ENCODE measurements at places on chromosomes 4 and X. TPM values are rescaled to one million over a fixed set of nuclear protein-coding genes. Genes with fewer than 3 reads are reported as not detected.

Gene TRPC5OS
- not detected for total RNA-seq

Gene ANXA10
- 0.17 TPM for total RNA-seq

Gene ETDB
- total RNA-seq = not detected

Gene TLL1
- 6.8 TPM for total RNA-seq

Gene MAGEA8
- total RNA-seq = not detected

Gene NPY2R
- total RNA-seq = not detected

Gene PRDM8
- 10.6 TPM for total RNA-seq

Gene TBC1D8B
- 9.5 TPM for total RNA-seq

Gene MAGEE1
- 0.15 TPM for total RNA-seq

Gene ZBED1
- 11.8 TPM for total RNA-seq

Gene COL25A1
- total RNA-seq = not detected

Gene TLR3
- 6.7 TPM for total RNA-seq

Gene TRO
- total RNA-seq = 18.7 TPM

All from M059J (cell line).